Stimulated activated CD8-positive, alpha-beta memory T cell treated with anti-CD3 and anti-CD28 coated beads, Interleukin-7, amount 100 ng/mL, for 1 hour (primary cell): ENCODE measurements at places on chromosomes 12 and 14.
A peak's percentile ranks its signal among the peaks of the same experiment; 100 is the strongest.

- no peak for DNase-seq
Observed at GRCh38 chr12:117968151-117968789, 520 bp downstream of the KSR2 start.

DNA sequence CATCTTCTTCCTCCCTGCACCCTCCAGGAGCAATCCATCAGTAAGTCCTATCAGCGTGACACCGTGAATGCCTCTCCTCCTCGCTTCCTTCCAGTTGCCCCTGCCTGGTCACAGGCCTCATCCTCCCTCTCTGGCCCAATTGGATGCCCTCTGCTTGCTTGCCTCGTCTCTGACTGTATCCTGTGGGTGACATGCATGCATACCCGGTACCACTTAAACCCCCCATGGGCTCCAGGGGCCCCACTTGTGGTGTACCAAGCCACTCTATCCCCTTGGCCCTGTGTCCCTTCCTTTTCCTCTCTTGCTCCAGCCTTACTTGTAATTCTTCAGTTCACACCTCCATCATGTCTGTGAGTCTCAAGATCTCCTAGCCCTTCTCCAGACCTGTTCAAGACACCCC is 106.0 kb upstream of the RTL1 start:
- no peak for DNase-seq

- no peak for DNase-seq
Observed at GRCh38 chr12:71130521-71131069, 27.2 kb downstream of the TSPAN8 start.

- no peak for DNase-seq
Observed at GRCh38 chr14:68753690-68754089, 39.2 kb downstream of the ZFP36L1 start.

DNA sequence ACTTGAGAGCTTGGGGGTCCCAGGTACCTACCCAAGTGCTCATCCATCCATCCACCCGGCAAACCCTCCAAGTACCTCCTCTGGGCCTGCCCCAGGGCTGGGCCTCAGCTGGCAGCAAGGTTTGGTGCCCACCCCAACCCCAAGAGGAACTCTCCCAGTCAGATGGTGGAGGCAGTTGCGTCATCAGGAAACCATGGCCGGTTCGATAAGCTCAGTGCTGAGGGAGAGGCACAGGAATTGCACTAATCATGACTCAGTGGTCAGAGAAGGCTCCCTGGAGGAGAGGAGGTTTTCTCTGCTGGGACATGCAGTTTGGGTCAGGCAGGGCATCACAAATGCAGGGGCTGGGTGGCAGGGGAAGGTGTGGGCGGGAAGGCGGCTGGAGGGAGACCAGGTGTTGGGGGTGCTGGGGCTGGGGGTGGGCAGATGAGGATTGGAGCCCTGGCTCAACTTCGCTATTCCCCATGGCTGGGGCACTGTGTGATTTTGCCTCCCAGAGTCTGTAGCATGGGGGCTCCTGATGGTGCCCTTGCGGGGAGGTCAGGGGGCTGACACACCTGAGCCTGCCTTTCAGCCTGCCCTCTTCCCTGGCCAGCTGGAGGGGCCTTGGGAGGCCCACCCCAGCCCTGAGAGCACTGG is 32.2 kb downstream of the SH2B3 start:
- no peak for DNase-seq

GRCh38 chr12:104852102-104852501 is 106.0 kb downstream of the SLC41A2 start:
- no peak for DNase-seq

DNA sequence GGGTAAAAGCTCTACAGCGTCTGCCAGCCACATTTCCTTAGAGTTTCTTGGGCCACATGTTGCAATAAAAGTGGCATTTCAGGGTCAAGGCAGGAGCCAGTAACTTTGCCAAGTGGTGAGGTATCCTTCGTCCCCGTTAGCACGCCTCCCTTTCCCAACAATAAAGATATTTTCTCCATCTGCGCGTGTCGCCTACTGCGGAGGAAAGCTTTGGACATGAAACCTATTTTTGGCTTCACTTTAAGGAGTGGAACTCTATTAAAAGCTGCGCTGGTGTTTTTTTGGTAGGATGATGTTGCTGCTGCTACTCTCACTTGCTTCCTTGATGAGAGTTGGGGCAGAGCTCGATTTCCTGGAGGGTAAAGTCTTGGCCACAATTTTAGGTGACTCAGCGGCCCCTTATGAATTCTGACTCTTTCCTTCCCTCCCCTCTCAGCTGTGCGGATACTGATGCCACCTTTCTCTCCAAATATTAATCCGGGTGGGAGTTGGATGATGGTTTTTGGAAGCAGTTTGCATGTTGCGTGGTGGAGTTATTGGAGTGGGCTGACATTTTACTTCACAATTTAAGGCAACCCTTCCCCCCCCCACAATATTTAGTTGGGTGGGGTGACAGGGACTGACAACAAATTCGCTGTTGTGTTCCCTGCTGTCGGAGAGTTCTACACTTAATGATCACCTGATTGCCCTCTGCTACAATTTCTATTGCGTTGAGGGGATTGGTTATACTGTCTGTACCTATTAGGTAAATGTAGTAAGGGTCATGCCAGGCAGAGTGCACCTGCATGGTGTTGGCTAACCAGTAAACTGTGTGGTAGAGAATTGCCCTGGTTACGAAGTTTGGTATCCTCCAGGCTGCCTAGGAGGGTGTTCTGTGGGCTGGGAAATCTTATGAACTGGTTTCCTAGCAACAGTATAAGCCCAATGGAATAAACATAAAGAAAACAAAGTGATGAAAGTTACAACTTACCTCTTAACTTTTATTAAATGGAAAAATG is 1.1 kb downstream of the CCDC91 start:
- no peak for DNase-seq

GRCh38 chr14:103132381-103133209 is 9.3 kb downstream of the TNFAIP2 start:
- DNase-seq: no peak

DNA sequence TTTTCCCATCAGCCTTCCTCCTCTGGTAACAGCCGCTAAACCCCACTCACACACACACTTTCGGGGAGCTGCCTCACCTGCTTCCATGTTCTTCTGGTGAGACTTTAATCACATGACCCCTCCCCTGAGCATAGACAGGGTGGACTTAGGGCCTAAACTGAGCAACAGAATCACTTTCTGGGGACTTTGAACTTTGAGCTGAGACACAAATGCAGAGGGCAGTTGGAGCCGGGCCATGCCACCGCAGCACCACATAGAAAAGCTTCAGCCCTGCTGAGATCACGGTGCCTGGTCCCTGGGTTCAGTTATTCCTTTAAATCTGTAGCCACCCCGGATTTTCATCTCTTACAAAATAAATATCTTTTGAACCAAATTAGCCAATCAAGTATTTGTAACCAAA is 18.4 kb upstream of the MAP3K9 start:
- no peak for DNase-seq

- DNase-seq: no peak
Observed at GRCh38 chr14:66104486-66104885, 381.7 kb upstream of the CCDC196 start.

- DNase-seq: no peak
Observed at GRCh38 chr14:55707365-55707804, 127.4 kb downstream of the KTN1 start.

GRCh38 chr12:116650062-116650461 is 87.8 kb downstream of the SPRING1 start:
- DNase-seq: no peak

GRCh38 chr12:83514372-83514771 is 827.7 kb downstream of the TMTC2 start:
- DNase-seq: no peak

DNA sequence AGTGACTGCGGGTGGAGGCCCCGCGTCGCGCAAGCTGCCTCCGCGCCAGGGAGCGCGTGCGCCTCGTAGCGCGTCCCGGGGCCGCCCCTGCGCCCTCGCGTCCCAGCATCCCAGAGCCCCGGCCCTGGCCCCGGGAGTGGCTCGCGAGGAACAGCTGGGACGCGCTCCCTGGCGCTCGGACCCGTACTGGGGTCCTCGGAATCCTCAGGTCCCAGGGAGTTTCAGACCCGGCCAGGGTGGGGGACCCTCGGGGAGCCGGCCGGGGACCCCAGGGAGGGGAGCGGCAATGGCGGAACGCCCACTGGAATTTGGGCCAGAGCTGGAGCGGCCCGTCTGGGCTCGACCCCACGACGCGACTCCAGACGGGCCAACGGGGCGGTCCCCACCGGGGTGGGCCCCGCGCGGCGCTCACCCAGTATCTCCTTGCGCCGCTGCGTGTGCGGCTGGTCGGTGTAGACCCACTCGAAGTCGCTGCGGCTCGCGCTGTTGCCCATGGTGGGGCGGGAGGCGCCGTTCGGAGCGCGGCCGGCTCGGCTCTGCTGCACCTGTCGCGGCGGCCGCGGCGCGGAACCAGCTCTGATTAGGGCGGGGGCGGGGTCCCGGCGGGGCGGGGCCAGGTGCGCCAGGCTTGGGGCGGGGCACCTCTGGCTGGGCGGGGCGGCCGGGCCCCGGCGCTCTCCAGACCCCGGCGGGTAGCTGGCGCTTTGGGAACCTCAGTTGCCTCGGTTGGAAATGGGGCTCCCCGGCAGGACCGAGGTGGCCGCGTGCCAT is at the start of gene DEGS2:
Gene DEGS2, minus strand, starts transcription at position 552 of the 771 bp plus-strand sequence. Its CDS starts 58 bp downstream, at position 494.
- peak; percentile 28 for DNase-seq

GRCh38 chr12:99852666-99853065 is 132.1 kb downstream of the ANKS1B start:
- no peak for DNase-seq

DNA sequence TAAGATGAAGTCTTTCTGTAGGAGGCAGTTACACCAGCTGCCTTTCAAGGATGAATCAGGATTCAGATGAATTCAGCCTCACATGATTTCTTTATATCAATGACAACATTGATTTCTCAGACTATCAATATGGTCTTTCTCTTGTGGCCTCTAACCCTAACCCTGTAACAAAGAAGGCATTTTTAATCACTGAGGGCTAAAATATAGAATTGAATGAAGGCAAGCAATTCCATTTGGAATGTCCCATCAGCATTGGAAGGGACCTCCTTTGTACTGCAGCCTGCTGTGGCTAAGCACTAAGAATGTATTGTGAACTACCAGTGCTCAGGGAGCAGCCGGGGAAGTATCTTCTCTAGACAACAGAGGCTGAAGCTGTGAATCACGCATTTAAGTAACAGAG is 90.6 kb upstream of the FRMD6 start:
- DNase-seq: no peak

DNA sequence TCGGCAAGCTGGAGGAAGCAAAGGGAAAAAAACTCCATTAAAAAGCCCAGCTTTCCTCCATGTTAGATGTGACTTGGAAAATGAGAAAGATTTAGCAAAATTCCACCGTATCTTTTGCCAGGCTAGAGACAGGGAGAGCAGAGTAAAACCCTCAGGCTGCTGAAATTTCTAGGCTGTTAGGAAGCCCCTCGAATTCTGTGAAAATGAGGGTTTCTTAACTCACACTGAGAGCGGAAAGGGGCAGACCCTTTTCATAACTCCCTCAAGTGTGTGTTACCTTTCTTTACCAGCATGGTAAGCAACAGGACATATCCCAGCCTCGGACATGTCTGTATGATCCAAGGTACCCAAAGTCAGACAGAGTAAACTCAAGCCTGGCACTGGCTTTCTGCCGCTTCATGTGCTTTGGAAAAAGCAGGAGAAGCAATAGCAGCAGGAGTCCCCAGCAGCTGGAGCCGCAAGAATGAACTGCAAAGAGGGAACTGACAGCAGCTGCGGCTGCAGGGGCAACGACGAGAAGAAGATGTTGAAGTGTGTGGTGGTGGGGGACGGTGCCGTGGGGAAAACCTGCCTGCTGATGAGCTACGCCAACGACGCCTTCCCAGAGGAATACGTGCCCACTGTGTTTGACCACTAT is at the start of gene RHOJ:
Gene RHOJ, plus strand, starts transcription at position 37 of the 637 bp plus-strand sequence. Its CDS starts 427 bp downstream, at position 464.
- DNase-seq: no peak

DNA sequence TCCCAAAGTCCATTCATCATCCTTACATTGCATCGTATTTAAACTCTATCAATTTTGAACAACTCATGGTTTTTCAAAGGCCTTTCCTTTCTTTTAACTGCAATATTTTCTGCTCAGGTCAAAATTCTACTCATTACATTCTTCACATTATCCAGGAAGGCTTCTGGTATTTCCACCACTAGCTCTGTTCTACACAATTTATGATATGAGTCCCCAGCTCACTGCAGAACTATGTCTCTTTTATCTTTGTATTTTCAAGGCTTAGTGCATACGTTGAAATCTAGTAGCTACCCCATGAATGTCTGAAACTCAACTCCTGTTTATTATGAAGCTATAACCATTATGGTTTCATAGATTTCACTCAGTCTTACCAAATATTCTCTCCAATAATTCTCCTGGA is 282.9 kb downstream of the DUSP6 start:
- no peak for DNase-seq

DNA sequence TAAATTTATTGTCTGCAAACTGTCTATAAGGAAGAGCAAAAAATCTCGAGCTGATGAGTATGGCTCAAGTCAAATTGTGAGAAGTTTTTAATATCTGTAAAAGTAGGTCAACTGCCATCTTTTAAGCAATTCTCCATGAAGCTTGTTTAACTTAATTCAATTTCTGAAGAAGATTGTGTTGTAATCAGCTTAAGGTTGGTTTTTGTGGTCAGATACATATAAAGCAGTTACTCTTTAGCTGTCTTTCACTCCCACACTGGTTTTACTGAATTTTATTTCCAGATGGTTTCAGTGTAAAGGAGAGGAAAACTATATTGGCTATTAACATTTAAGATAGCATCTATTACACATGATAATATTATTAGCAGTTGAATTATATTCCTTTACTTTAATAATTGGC is 1165.1 kb downstream of the SLC16A7 start:
- DNase-seq: no peak

GRCh38 chr12:65613692-65614091 is 210.6 kb upstream of the HMGA2 start:
- no peak for DNase-seq

GRCh38 chr14:55192054-55192621 is 753 bp upstream of the DLGAP5 start:
- no peak for DNase-seq

DNA sequence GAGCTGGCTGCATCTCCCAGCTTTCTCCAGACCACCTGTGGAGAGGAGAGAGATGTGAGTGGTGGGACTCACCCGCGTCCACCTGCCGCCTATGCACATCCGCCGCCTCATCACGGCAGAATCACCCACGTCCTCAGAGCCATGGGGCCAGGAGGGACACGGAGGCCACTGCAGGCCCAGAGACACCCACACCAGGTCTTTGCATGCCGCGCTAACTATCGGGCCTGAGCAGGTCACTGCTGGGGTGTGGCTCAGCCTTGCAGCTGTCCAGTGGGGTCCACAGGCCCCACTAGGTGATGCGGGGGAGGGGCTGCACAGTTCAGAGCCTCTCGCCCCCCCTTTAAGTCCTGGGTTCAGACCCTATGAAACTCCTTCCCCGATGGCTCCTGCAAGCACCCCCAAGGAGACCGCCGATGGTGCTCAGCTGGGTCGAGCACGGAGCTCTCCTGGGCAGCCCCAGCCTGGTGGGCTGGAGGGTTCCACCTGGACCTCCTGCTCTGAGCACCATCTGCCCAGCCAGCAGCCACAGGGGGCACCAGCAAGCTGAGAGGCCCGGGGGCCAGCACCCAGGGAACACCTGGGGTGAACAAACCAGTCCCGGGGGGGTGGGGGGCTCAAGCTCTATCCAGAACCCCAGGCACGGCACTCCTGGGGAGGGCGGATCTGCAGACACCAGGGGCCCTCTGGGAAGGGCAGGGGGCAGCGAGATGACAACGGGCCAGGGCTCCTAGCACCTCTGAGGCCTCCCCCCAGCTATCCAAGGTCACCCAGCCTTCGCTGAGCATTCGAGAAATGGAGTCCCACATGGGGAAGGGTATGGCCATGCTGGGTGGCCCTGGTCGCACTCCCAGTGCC is 34.3 kb downstream of the CCNK start:
- no peak for DNase-seq

GRCh38 chr12:1007994-1008393 is 17.0 kb downstream of the ERC1 start:
- no peak for DNase-seq
